ENCODE measurements at places on chromosomes 3 and 15.

DNA sequence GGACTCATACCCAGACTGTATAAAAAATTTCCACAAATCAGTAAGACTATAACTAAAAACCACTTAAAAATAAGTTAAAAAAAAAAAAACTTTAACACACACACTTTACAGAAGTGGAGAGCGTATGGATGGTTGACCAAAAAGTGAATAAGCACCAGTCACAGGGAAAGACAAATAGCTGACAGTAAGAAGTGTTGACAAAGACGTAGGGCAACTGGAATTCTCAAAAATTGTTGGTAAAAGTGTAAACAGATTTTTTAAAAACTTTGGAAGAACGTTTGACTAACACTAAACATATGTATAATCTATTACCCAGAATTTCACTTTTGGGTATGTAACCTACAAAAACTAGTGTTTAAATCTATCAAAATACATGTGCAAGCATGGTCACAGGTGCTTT is 73.7 kb downstream of the TMEM212 start:
- no peak for DNase-seq

DNA sequence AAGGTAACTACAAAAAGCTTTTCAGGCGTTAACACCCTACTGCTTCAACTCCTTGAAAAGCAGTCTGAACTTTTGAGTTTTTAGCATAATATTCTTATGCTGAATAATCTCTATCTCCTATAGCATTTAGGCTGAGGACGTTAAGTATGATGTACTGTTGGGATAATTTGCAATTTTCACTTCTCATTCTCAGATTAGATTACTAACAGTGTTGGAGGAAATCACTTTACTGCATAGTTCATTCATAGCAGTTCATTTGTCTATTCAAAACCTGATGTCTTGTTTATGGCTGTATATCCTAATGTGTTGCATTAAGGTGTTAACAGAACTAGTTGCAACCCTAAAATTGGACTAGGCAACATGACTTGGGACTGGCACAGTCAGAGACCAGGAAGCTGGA is 983.1 kb downstream of the FHIT start:
- DNase-seq: no peak

DNA sequence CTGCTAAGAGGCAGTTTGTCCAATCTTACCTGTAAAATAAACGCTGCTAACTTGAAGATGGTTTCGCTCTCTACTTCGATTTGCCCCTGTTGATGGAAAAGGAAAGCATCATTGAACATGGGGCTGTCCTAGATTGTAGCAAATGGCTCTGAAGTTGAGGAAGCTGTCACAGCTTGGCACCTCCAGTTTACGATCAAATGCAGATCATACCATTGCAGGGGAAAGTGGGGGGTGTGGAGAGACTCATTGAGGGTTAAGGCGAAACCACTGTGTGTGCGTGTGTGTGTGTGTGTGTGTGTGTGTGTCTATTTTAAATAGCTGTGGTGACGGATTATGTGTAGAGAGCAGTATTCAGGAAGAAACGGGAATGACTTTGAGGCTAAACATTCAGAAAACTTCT is 127.6 kb upstream of the LMOD3 start:
- peak; percentile 53 for DNase-seq

- peak; percentile 66 for DNase-seq
Observed at GRCh38 chr3:18424729-18425640, at the start of gene SATB1. Gene SATB1, minus strand, starts transcription at chr3:18425339. Its CDS starts 4,372 bp downstream, at chr3:18420967.

DNA sequence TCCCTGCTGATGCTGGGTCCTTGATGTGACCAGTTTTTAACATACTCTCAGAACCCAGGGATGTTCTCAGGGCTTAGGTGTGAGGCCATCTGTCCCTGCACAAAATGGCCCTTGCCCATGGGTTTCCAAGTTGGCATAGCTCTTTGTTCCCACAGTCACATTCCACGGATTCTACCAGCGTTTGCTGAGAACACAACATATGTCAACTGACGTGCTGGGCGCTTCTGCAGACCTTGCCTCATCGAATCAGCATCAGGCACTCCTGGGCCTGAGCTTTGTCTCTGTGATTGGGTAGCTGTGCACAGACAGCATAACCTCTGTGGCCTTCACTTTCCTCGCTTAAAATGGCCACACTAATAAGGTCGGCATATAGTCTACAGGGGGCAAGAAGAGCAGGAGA is 69.0 kb downstream of the MGLL start:
- DNase-seq: no peak
